ENCODE measurements at places on chromosomes 7 and 10.
A peak's percentile ranks its signal among the peaks of the same experiment; 100 is the strongest.

- DNase-seq, result no peak
Measured at GRCh38 chr7:50531401-50531911, 33.7 kb downstream of the DDC start.

DNA sequence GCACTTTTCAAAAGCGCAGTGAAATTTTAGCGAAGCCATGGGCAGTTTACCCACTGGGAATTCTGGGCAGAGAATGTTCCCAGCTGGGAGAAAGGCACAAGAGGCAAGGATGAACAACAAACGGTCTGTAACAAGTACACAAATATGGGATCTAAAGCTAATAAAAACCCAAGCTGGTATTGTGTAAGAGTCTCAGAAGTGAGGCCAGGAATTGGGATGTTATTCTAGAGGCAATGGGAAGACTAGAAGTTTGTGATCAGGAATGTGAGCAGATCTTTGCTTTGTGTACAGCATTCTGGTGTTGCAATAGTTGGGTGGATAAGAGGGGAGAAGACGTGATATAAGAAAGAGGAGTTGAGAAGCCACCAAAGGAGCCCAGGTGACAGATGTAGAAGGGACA is 15.0 kb downstream of the FZD9 start:
- DNase-seq, result no peak

GRCh38 chr7:158810846-158811245 is 18.5 kb downstream of the ESYT2 start:
- DNase-seq, result no peak

DNA sequence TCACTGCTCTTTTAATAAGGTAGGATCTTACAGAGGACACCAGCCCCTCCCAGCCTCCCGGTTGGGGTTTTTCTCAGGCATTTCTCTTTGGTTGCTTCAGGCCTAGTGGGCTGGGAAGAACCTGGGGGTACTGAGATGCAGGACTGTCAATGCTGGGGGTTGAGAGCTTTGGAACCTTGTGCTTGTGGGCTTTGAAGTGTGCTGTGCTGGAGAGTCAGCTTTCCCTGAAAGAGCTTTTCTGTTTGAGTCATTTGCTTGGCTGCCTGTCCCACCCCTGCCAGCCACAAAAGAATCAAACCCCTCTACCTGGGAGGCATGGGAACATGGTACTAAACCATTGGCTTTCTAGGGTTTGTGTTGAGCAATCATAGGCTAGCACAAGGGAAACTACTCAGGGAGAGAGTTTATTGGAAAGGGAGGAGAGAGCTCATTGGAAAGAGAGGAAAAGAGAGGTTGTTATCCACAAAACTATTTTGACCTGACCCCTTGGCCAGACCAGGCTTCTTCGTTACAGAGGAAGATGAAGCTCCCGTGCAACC is 1.4 kb downstream of the SCD start:
- DNase-seq, result no peak

DNA sequence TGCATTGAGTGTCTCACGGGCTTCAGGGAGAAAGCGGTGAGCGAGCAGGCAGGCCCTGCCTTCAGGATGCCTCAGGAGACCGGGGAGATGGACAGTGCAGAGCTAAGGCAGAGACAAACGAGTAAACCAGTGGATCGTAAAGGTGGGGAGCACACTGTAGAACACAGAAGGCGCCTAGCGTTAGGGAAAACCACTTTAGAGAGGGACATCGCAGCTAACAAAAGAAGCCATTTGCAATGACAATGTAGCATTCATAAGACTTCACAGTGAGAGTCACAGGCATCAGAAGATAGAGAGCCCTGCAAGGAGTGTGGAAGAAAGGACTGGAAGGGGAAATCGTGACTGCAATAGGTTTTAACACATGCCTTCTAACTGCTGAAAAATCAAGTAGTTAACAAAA is 54.9 kb upstream of the TMEM273 start:
- DNase-seq, result no peak

GRCh38 chr7:136139417-136139816 is 162.3 kb upstream of the MTPN start:
- no peak for DNase-seq

DNA sequence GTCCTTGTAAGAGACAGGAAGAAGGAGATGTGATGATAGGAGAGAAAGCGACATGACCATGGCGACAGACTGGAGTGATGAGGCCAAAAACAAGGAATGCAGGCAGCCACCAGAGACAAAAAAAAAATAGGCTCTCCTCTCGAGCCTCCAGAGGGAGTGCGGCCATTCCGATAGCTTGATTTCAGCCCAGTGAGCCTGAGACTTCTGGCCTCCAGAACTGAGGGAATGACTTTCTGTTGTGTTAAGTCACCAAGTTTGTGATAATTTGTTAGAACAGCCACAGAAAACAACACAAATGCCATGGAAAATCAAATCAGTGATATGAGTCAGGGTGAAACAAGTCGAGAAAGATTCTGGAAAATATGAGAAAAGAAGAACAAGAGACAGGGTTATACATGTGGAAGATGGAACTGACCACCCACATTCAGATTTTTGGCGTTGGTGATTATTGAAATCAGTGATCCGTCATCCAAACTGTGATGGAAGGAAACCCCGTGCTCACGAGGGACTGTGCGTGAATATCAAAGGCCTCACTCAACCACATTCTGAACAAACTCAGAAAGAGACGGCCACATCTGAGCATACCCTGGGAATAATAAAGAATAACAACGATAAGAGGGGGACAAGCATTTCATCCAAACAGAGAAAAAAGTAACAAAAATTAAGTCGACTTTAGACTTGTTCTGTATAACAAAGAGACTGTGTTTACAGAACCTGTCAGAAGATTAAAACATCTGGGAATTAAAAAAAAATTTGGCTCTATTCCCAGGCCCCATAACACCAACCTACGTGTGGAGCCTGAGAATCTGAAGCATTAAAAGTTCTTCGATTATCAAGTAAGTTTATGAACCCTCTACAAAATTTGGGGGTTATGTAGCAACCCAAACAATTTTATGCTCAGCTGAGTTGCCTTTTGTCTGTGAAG is 72.1 kb downstream of the EEPD1 start:
- DNase-seq, result no peak

DNA sequence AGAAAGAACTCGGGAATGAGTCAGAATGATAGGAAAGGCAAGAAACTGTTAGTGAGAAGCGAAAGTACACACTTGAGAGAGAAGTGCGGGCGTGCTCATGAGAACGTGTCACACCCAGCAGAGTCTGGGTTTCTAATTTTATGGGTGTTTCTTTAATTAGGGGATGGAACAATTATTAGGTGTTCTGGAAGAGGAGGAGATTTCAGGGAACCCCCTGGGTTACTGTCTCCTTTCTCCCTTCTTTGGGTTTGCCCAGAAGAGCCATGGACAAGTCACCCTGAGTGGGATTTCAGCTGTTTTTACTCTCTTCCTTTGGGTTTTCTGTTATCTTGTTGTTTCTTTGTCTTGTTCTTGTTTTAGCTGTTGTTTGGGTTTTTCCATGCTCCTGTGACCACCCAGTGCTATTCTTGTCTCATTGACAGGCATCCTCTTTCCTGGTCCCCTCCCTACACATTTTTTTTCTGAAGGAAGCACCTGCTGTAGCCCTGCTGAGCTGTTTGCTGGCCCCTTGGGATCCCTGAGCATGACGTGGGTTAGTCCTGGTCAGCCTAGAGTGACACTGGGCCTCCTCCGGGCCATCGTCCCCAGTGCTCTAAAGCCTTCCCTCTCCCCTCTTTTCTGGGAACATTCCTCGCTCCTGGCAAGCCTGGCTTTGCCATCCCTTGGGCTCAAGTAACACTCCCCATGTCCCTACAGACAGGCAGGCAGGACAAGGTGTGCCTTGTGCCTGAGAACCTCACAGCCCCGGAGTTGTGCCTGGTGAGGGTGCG is 3.5 kb downstream of the SH2D4B start:
- DNase-seq, result no peak

DNA sequence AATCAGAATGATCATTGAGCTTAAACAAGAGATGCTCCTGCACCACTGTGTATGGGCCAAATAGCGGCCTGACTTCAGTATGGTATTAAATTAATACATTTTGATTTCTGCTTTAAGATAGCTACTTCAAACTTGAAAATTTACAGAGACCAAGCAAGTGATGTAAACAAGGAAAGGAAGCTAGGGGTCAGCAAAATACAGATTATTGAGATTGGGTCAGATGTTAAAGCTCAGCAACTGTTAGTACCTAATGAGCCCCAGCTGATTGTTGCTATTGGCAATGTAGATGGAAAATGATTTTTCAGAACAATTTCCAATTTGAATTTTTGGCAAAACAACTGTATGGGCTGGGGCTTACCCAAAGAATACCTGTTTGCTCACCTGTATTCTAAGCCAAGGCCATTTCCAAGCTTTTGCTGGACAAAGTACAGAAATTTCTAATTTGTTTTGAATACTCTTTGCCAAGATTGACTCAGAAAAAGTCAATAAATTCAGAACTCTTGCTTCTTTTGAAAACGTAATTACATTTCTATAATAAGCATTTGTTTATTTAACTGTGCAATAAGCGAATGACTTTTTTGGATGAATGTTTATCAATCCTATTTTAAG is 23.0 kb upstream of the DLD start:
- DNase-seq, result no peak

GRCh38 chr7:45126201-45126600 is 14.7 kb upstream of the TBRG4 start:
- no peak for DNase-seq

GRCh38 chr7:134140889-134141867 is 14.0 kb downstream of the LRGUK start:
- DNase-seq, result peak; percentile 10

GRCh38 chr7:157861031-157861491 is 524.3 kb downstream of the DNAJB6 start:
- DNase-seq, result no peak

DNA sequence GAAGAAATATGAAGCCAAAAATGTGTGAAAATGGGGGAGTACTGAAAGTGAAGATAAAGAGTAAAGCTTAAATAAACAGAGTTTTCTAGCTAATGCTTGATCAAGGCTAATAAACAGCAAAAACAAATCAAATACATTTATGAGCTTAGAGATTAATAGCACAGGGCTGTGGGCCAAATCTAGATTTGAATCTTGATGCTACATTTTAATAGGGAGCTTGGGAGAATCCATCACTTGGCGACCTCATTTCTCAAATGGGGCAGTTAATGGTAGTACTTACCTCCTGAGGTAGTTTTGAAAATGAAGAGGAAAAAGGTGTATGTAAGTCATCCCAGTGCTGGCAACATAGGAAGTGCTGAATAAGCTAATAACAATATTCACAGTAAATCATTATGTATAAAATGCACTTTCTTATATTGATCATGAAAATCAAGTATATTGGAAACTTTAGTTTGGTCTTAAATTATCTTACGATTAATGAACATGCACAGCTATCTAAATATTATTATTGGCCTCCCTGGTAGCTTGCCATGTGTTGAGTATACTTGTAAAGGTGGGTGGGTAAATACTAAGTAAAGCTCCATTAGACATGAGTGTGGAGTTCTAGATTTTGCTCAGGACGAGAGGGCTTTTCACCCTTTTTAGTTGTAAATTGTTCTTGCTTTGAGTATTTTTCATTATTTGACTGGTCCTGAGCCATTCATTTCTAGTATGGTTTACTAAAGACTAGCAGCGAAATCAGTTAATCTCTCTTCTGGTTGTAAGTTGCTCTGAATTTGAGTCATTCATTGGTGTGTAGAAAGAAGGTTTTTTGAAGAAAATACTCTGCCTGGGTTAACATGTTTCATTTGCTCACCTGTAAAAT is 5.1 kb downstream of the BICC1 start:
- no peak for DNase-seq

- no peak for DNase-seq
Measured at GRCh38 chr10:15120523-15120922, 23.4 kb downstream of the RPP38 start.

DNA sequence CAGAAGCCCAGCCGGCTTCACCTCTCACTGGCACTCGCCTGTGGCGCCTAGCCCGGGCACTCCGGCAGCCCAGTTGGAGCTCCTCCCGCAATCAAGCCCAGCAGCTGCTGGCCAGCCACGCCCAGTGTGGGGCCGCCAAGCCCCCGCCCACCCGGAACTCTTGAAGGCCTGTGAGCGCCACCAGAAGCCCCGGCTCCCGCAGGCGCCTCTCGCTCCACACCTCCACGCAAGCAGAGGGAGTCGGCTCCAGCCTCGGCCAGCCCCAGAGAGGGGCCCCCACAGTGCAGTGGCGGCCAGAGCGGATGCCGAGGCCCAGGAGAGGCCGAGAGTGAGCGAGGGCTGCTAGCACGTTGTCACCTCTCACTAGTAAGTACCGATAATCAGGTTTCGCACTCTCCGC is 240.7 kb downstream of the TFEC start:
- DNase-seq, result no peak

DNA sequence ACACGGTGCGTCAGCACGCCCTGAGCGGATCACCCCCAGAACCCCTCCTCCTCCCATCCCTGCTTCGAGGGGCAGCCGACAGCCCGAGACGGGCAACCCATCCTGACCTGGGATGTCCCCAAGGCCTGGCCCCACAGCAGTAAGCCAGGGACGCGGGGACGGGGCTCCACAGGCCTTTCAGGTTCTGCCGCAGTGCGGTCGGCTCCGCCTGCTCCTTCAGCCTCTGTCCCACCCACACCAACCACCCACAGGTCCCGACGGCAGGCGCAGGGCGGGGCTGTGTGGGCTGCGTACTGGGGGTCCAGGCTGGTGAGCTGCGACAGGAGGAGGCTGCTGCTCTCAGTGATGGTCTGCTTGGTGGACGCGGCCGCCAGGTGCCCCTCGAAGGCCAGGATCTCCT is 16.7 kb downstream of the INTS1 start:
- DNase-seq, result no peak

GRCh38 chr10:4067531-4067930 is 282.5 kb upstream of the KLF6 start:
- DNase-seq, result no peak

- no peak for DNase-seq
Measured at GRCh38 chr10:94235461-94235860, 127.3 kb downstream of the NOC3L start.

GRCh38 chr7:131753620-131754222 is 197.3 kb upstream of the PODXL start:
- DNase-seq, result no peak

- no peak for DNase-seq
Measured at GRCh38 chr7:127792528-127793342, 140.7 kb downstream of the SND1 start.

DNA sequence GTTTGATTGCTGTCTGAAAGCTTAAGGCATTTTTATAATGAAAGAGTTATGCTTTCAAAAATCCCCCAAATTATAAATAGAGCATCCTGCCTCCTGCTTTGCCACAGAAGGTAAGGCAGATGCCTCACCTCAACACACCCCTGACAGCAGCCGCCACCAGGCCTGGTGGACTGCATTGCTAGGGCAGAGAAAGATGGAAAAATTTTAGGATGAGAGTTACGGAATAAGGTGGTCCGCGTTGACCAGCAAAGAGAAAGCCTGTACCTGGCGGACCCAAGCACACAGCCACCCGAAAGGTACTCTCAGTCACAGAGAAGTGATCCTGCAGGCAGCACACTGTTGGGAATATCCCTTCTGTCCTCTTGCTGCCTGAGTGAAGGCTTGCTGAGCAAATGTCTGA is 360.4 kb upstream of the SHH start:
- no peak for DNase-seq

DNA sequence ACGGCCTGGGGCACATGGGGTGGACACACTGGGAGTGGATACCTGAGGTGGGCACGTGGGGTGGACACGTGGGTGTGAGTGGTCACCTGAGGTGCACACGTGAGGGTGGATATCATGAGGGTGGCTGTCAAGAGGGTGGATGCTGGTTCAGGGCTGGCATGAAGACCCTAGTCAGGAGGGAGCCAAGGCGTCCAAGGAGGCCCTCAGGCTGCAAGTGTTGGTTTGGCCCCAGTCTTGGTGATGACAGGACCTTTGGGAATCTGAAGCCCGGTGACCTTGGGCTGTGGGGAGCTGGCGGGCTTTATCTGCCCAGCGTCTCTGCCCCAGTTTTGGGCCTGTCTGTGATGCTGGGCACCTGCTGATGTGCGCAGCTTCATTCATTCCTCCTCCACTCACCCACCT is 24.9 kb upstream of the PFKFB3 start:
- no peak for DNase-seq

GRCh38 chr10:75356484-75356883 is 45.1 kb downstream of the ZNF503 start:
- DNase-seq, result no peak

All from activated naive CD4-positive, alpha-beta T cell (primary cell).